Pulmonary artery endothelial cell (primary cell): ENCODE measurements at places on chromosomes 6 and 20. TPM values are rescaled to one million over a fixed set of nuclear protein-coding genes. Genes with fewer than 3 reads are reported as not detected.

Gene CSNK2B
- 98.5 and 102 TPM in 2 replicates for total RNA-seq

GRCh38 chr6:41298785-41299502 is 12.5 kb upstream of the TREM1 start:
- DNase-seq: no peak

DNA sequence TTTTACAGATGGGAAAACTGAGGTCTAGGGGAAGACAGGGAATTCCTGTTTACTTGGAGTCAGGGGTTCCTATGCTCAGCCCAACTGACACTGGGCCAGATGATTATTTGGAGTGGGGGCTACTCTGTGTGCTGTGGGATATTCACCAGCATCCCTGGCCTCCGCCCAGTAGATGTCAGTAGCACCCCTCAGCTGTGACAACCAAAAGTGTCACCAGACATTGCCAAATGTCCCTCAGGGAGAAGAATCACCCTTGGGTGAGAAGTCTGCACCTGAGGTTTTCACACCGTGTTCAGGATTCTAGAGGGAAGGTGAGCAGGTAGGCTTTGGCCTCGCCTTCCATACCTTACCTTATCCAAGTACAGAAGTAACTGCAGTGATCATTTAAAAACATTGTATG is 27.6 kb downstream of the CDH26 start:
- no peak for DNase-seq

GRCh38 chr6:149913540-149914240 is 9.2 kb downstream of the RAET1G start:
- no peak for DNase-seq

Gene FOXP4
- 2.9 and 3.1 TPM in 2 replicates for total RNA-seq

- no peak for DNase-seq
Measured at GRCh38 chr6:41353333-41353732, 17.9 kb downstream of the NCR2 start.

DNA sequence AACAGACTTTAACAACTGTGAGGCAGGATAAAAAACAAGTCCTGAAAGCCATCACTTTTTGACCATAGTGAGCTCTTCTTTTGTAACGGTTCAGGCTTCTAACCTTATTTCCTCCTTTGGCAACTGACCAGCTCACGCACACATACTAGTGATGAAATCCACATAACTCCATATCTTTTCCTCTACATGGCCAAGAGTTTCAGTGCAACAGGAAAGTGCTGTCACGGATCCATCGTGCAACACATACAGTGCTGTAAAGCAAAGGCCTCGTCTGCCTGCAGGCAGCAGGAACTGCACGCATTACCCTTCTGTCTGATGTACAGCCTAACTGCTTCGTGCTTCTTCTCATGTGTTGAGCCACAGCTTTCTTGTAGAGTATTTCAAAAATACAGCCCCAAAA is 108.5 kb downstream of the EPM2A start:
- DNase-seq: no peak

Gene AVP
- not detected in 2 replicates for total RNA-seq

- peak; percentile 96 for DNase-seq
Measured at GRCh38 chr20:38158701-38159351, 6.2 kb downstream of the TGM2 start.

GRCh38 chr20:58518896-58519593 is 3.8 kb upstream of the APCDD1L start:
- DNase-seq: no peak

DNA sequence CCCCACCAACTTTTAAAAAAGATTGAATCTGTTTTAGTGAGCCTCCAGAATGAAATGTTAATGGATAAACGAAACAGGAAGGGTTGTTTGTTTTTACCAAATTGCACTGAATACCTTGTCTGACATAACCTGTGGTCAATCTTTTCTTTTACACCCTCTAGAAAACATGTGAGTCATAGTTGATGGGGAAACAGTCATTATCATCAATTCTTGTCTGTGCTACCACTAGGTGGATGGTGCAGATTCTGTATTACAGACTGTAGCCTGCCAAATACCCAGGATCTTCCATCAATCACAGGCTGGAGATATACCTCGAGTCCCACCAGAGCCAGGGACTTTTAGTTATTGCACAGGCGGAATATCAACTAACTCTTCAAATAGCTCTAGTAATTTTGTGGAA is 29.5 kb upstream of the PKIB start:
- DNase-seq: no peak

Gene BPIFB2
- not detected in 2 replicates for total RNA-seq

Gene ASIP
- not detected in 2 replicates for total RNA-seq

DNA sequence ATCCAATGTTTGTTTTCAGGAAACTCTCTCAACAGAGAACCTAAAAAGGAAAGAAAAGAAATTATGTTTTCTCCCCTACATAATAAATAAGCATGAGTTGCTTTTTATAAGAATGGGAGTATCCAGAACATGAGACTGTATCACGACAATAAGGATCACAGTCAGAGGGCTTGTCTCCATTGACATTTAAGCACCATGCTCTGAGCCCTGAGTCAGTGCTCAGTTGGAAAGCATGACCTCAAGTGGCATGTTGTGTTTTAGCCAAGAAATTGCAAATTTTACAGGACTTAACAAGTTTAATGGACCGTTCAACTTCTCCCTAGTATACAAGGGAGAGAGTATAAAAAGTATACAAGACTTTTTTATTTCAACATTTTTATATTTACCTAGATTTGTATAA is 431.6 kb downstream of the GJA1 start:
- DNase-seq: no peak

Gene RPL10A
- total RNA-seq: 1,551 and 2,048 TPM in 2 replicates

GRCh38 chr6:8589941-8590729 is 154.8 kb upstream of the SLC35B3 start:
- no peak for DNase-seq

- DNase-seq: no peak
Measured at GRCh38 chr6:88301888-88302768, 136.0 kb upstream of the CNR1 start.

Gene MYMX
- 0.13 TPM in 1 of 2 replicates, not detected in the other for total RNA-seq

GRCh38 chr6:119929121-119929520 is 579.6 kb upstream of the MAN1A1 start:
- no peak for DNase-seq

Gene CAGE1
- 0.04 and 0.13 TPM in 2 replicates for total RNA-seq

- DNase-seq: no peak
Measured at GRCh38 chr6:34916348-34916967, 27.4 kb downstream of the ANKS1A start.

DNA sequence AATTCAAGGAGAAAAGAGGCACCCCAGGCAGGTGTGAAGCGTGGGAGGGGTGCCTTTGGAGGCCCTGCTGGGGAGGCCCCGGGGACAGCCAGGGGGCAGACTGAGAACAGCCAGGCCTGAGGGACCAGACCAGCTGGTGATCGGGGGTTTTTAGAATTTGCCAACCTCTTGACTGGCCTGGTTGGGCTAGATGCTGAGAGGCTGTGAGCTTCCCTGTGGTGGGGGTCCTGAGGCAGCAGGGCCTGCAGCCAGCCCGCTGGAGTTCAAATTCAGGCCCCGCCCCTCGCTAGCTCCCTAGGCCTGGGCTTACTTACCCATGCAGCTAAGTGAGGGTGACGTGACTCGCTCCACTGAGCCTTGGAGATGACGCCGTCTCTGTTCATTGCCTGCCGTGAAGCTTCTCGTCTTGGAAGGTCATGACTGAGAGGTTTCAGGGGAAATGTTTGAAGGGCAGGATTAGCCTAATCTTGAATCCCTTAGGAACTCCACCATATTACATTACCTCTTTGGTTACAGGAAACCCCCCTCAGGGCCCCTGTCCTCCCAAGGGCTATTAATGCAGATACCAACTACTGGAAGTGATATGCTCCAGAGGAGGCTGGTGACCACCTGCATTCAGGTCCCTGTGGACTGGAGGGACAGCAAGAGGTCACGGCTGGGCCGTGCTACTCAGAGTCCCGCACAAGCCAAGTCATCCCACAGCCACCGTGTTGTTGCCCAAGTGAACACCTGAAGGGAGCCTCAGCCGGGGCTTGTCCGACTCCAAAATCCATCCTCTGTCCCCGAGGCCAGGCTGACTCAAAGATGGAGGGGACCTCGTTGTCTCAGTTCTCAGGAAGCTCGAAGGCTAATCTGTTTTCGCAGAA is 73.9 kb upstream of the DUSP22 start:
- DNase-seq: no peak

DNA sequence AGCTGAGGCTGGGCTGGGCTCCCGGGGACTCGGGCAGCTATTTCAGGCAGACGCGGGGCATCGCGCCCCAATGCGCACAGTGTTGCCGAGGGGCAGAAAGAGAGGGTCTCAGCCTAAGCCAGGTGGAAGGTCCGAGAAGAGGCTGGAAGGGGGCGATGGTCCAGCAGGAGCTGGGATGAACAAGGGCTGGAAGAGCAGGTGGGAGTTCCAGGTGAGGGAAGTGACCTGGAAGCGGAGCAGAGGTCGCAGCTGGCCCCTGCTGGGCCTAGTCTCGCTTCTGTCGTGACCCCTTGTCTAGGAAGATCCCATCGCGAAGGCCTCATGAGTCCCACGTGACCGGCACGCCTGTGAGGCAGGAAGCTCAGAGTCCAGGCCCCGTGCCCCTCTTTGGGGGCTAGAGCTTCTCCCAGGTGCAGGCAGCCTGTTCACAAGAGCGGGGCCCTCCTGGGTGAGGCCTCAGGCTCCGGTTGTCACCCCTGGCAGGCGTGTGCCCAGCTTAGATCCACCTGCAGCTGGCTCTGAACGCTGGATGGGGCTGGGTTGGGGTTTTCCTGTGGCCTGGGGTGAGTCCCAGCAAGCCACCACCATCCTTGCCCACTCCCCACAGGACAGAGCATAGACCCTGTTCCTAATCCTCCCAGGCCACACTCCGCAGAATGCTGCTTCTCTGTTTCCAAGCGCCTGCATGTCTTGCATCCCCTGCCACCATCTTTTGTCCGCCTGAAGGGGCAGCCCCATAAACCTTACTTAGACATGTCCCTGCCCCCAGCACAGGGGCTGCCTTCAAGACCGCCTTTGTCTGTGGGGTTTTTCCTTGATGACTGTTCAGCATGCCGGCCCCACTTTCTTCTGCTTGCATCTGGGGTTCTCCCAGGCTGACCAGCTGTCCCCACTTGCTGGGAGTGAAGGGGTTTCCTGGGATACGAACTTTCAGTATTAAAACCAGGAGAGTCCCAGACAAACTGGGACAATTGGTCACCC is 15.1 kb downstream of the SLC22A3 start:
- no peak for DNase-seq

Gene SNAP25
- 0.25 TPM in 1 of 2 replicates, not detected in the other for total RNA-seq

Gene HTR1E
- total RNA-seq: not detected in 2 replicates

DNA sequence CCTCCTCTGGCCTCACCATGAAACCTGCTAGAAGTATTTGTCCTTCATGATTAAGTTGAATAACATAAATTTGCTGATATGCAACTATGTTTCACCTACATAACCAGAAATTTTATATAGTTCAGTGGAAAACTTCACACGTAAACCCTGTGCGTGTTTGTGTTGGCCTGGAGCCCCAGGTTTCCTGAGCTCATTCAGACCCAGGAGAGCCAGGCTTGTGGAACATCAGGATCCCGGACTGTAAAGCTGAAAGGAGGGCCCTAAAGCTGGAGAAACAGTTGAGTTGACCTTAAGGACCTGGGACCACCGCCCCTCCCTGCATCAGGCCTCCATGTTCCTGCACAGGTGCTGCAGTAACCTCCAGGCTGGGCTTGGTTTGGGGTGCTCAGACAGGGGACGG is 3.1 kb upstream of the SPATS1 start:
- DNase-seq: no peak

Gene C4B
- total RNA-seq: 0.66 and 1.0 TPM in 2 replicates

DNA sequence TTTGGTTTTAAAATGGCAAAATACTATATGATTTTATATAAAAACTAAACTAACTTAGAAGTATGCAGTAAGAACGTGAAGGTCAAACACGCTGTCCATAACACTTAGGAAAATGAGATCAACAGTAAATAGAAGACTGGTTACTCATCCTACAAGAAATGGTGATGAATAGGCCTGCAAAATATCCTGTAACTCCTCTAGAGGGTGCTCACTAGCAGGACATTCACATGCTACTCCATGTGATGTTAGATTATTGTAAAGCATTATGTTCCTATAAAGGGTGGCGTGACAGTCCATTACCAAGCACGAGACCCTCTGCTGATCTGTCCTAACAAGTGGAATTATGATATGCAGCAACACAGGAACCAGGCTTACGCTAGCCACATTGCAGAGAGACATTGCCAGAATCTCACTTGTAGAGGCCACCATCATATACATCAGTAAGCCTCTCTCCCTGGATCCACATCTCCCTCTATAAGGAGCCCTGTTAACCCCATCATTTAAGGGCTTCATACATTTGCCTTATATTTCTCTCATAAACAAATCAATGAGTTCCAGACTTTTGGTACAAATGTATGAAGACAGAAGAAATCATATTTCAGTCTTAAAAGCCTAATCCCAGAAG is 18.0 kb upstream of the DEFB129 start:
- DNase-seq: peak; percentile 35

GRCh38 chr6:7958464-7958863 is 47.9 kb upstream of the TXNDC5 start:
- DNase-seq: no peak

DNA sequence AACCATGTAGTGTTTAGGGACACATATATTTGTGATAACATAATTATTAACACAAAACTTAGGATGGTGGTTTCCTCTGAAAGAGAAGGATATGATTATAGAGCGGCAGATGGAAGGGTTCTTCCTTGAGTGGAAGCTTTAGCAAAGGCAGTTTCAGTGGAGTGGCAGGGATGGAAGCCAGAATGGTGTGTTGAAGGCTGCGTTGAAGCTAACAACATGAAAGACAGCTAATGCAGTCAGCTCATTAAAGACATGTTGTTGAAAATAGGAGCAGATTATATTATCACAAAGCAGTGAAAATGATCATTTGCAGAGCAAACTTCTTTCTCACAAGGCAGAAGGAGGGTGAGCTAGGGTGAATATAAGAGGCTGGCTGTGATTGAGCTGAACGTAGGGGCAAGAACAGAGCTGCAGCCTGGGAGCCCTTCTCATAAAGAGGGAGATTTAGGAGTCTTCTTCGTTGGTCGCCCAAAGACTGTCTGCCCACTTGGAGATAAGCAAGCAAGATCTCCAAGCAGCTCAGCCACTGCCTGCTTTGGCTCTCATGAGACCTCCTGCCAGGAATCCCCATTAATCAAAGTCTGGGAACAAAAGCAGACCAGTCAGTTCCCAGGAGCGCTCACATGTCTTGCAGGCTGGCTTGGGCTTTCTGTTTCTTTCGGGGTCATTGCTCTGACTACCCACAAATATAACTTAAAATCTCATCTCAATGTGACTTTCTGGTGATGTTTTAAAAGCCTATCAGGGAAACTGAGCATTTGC is 2.6 kb upstream of the ANKRD6 start:
- no peak for DNase-seq

Gene TBC1D22B
- total RNA-seq: 6.9 and 12.4 TPM in 2 replicates

- no peak for DNase-seq
Measured at GRCh38 chr20:7214081-7214740, 446.7 kb downstream of the BMP2 start.

DNA sequence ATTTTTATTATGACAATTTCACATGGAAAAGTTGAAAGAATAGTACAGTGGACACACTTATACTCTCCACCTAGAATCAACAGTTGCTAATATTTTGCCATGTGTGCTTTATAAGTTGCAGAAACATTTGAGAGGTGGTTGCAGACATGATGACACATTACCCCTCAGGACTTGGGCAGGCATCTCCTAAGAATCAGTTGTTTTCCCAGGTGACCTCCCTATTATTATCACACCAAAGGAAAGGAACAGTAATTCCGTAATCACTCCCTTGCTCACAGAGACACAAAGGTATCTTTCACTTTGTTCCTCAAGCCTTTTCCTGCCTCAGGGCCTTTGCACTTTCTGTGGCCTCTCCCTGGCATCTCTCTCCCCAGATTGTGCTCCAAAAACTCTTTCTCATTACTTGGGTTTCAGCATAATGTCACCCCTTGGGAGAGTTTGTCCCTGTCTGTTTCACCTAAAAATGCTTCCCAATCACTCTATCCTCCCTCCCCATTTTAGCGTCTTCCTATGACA is 5.9 kb upstream of the SULF2 start:
- DNase-seq: no peak

Gene PRR18
- not detected in 2 replicates for total RNA-seq

Gene KCNK17
- not detected in 2 replicates for total RNA-seq
